Activated gamma-delta T cell treated with Interleukin-2 at 50 U/mL for 16 hours (primary cell): ENCODE measurements at places on chromosomes 3 and 15.

DNA sequence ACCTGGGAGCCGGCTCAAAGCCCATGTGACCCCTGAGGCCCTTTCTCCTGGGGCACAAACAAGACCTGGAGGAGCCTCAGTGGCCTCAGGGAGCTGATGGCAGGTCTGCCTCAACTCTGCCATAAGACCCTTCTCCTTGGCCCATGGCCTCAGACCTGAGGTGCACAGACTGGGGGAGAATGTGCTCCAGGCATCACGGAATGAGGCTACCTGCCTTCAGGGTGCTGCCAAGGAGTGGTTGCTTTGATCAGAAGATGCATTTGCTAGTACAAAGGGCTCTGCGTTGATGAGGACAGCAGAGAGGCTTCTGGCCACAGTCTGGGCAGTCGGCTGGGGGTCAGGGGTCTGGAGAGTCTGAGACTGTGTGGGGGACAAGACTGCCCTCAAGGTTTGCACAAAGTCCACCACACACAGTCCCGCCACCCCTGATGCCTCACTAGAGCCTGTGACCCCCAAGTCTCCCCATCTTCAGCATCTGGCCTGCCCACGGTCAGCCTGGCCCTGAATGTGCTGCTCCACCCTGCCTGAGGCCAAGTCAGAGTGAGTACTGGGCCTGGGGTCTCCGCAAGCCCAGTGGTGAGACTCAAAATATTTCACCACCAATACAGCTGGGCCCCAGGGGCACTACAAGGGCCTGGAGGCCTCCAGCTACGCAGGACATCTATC, 26.6 kb downstream of the ALDH1L1 start:
- no peak for DNase-seq

- DNase-seq: no peak
Observed at GRCh38 chr3:173617490-173617889, 219.9 kb downstream of the NLGN1 start.

DNA sequence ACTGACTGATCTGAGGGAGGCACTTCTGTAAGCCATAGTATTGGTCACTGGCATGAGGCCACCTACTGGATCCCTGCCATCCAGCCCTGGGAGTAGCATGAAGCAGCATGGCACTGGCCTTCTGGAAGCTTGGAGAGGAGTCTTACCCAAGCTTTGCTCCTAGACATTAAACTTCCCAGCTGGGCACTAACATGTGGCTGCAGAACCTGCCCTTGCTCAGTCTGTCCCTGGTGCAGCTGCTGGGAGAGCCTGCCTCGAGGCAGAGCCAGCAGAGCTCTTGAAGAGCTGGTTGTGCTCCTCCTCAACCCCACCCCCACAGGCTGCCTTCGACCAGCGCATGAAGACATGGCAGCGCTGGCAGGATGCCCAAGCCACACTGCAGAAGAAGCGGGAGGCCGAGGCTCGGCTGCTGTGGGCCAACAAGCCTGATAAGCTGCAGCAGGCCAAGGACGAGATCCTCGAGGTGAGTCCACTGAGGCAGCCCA, 17.1 kb upstream of the SNX22 start:
- no peak for DNase-seq

DNA sequence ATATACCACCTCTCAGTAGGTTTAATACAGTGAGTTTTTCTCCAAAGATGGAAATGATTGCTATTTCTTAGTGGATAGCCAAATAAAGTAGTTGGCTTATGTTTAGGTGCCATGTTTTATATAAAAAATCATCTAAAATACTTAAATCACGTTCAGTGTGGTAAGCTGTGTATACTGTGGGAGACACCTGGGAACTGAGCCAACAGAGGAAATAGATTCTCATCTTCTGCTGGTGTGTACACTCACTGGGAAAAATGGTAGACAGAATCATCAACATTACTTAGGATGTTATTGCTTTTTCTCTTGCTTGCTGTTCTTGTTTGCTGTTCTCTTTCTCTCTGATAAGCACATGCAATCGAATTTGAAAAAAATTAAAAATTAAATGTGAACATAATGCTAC, 112.6 kb upstream of the MB21D2 start:
- no peak for DNase-seq
